ENCODE measurements at places on chromosomes 5 and 9. TPM values are rescaled to one million over a fixed set of nuclear protein-coding genes. Genes with fewer than 3 reads are reported as not detected.

DNA sequence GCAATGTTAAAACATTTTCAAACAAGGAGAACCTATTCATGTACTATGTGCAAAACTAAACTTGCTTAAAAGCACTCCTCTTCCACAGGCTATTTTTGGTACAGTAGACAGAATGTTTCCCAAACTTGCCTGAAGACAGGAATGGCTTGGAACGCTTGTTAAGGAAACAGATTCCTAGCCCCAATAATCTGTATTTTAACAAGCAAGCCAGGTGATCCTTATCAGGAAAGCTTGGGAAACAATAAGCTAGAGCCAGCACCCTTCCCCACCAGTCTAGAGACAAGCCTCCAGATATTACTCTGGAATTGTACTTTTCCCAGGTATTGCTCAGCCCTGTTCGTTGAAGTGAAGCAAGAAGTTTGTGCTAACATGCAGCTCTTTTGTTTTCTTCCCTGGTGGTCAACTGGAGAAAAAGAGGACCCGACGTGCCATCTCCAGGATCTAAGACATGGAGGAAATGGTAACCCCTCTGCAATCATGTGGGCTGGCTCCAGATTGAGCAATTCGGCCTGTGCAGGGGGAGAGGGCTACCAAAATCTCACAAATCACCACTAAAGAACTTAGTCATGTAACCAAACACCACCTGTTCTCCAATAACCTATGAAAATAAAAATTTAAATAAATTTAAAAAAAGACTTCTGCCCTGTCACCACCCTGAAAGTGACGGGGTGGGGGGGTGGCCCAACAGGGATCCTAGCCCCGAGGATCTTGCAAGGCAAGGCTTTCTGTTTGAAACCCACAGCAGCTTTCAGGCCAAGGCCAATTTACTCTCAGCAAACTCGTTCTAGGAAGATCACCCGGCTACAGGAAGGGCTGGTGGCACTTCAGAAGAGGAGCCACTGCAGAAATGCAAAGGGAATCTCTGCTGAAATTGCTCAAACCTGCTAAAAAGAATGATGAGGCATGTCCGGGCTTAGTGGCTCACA is 48.6 kb downstream of the SHB start:
- no peaks in the 10 kb centered on the region for H3K4me1 ChIP-seq
- no peak overlapping the region for H3K27ac ChIP-seq
- no peaks in the 10 kb centered on the region for H3K36me3 ChIP-seq

DNA sequence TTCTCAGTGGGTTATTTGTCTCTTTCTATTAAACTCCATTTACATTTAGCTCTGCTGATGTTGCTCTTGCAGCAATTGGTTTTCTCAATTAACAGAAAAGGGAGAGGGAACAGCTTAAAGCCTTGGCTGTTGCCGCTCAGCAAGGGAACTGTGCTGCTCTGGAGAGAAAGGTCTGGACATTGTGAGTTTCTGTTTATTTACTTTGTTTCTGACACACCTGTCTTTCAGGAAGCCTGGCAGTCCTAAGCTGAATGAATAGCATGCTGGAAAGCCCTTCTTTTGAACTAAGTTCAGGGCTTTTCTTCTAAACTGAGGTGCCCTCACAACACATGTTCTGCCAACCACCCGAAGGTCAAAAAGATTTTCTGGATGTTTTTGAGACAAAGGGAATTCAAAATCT is 491.9 kb downstream of the PDE4D start:
- no peaks in the 10 kb centered on the region for H3K4me1 ChIP-seq
- H3K27ac ChIP-seq = no peak overlapping the region
- no peaks in the 10 kb centered on the region for H3K36me3 ChIP-seq
- H3K4me3 ChIP-seq = no peak overlapping the region
- no peak for DNase-seq
- no peaks in the 10 kb centered on the region for H3K27me3 ChIP-seq

DNA sequence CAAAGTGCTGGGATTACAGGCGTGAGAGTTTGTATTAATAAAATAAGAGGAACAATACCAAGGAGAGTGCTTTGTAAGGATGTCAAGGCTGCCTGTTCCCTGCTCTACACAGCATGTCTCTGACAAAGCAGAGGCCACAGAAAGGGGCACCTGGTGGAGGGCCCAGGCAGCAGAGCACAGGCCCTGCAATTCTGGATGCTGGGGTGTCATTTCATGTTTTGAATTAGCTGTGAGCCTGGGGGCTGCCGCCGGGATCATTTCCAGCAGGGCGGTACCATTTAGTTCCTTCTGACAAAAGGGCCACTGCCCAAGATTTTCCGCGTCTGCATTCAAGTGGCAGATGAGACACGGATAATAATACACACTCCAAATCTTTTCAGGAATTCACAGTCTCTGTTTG is 396.9 kb downstream of the GADD45G start:
- H3K4me1 ChIP-seq = peaks cover 17% of the 10 kb centered on the region
- DNase-seq = no peak
- no peak overlapping the region for H3K4me3 ChIP-seq
- H3K36me3 ChIP-seq = no peaks in the 10 kb centered on the region

- no peaks in the 10 kb centered on the region for H3K4me1 ChIP-seq
- H3K27ac ChIP-seq = no peak overlapping the region
- no peaks in the 10 kb centered on the region for H3K36me3 ChIP-seq
- no peak for DNase-seq
- H3K27me3 ChIP-seq = no peaks in the 10 kb centered on the region
- no peak overlapping the region for H3K4me3 ChIP-seq
Observed at GRCh38 chr5:130324953-130325671, 420.8 kb downstream of the CHSY3 start.

GRCh38 chr9:70493029-70493428 is 78.6 kb upstream of the KLF9 start:
- H3K4me1 ChIP-seq = peaks cover 14% of the 10 kb centered on the region
- no peak overlapping the region for H3K27ac ChIP-seq
- H3K36me3 ChIP-seq = no peaks in the 10 kb centered on the region

GRCh38 chr5:87752362-87752761 is 339.6 kb upstream of the CCNH start:
- H3K27me3 ChIP-seq = no peaks in the 10 kb centered on the region
- no peak overlapping the region for H3K4me3 ChIP-seq
- no peaks in the 10 kb centered on the region for H3K4me1 ChIP-seq
- H3K27ac ChIP-seq = no peak overlapping the region

GRCh38 chr5:167653645-167654106 is 637.8 kb upstream of the WWC1 start:
- DNase-seq = no peak
- no peaks in the 10 kb centered on the region for H3K4me1 ChIP-seq
- H3K4me3 ChIP-seq = no peak overlapping the region
- H3K36me3 ChIP-seq = no peaks in the 10 kb centered on the region
- H3K27me3 ChIP-seq = no peaks in the 10 kb centered on the region

SLC22A5 gene
- 3.9 TPM for total RNA-seq

CBY3 gene
- total RNA-seq = not detected
